Sciatic nerve (tissue), 2 donors: ENCODE measurements at places on chromosomes 12 and 14.
A peak's percentile ranks its signal among the peaks of the same experiment; 100 is the strongest.

DNA sequence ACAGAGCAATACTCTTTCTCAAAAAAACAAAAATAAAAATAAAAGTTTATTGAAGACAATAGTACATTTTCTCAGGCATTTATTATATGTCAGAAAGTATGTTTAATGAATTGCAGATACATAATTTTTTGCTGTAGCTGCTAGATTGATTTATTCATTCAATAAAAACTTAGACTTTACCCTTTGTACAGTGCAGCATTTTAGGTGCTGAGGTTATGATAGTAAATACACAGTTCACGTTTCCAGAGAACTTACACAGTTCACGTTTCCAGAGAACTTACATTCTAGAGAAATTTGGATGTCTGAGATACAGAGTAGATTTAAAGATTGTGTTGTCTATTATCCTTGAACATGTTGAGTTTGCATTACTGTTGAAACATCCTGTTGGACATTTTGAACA lies 25.3 kb downstream of the TMTC3 start:
- DNase-seq, result no peak

DNA sequence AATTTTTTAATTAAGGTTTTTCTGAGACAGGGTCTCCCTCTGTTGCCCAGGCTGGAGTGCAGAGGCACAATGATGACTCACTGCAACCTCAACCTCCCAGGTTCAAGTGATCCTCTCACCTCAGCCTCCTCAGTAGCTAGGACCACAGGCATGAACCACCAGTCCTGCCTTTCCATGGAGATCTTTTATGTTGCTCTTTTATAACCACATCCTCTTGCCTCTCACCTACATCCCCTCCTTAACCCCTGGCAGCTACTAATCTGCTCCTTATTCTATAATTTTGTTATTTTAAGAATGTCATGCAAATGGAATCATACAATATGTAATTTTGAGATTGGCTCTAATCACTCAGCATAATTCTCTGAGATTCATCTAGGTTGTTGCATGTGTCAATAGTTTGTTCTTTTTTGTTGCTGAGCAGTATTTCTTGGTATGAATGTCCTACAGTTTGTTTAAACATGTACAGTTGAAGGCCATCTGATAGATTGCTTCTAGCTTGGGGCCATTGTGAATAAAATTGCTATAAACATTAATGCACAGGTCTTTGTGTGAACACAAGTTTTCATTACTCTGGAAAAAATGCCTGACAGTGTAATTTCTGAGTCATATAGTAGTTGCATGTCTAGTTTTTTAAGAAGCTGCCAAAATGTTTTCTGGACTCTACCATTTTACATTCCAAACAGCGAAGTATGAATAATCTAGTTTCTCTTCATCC lies 249.2 kb upstream of the AMIGO2 start:
- DNase-seq, result no peak

GRCh38 chr12:89194683-89195082 lies 157.6 kb downstream of the DUSP6 start:
- no peak for DNase-seq

GRCh38 chr12:51122844-51123243 lies 39.4 kb upstream of the CSRNP2 start:
- DNase-seq, result no peak

GRCh38 chr14:35915775-35916174 lies 89.6 kb downstream of the BRMS1L start:
- DNase-seq, result no peak

DNA sequence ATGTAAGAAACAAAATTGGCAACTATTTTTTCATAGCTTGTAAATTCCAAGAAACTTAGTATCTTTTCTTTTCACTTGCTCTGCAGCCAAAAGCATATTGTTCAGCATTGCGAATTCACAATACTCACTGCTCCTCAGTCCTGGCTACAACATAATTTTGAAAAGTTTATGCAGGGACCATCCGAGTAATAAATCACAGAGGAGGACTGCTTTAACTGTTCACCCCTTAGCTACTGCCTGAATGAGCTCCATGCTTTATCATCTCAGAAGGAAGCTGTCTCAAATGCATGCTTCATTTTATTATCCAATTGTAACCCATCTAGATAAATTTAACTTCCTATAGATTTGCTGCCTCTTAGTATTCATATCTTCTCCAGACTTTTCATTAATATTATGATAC lies 827.8 kb downstream of the DIO2 start:
- DNase-seq, result no peak

GRCh38 chr12:103637429-103637828 lies 50.4 kb downstream of the STAB2 start:
- no peak for DNase-seq

- no peak for DNase-seq
Measured at GRCh38 chr12:113858841-113859386, 107.2 kb downstream of the RBM19 start.

DNA sequence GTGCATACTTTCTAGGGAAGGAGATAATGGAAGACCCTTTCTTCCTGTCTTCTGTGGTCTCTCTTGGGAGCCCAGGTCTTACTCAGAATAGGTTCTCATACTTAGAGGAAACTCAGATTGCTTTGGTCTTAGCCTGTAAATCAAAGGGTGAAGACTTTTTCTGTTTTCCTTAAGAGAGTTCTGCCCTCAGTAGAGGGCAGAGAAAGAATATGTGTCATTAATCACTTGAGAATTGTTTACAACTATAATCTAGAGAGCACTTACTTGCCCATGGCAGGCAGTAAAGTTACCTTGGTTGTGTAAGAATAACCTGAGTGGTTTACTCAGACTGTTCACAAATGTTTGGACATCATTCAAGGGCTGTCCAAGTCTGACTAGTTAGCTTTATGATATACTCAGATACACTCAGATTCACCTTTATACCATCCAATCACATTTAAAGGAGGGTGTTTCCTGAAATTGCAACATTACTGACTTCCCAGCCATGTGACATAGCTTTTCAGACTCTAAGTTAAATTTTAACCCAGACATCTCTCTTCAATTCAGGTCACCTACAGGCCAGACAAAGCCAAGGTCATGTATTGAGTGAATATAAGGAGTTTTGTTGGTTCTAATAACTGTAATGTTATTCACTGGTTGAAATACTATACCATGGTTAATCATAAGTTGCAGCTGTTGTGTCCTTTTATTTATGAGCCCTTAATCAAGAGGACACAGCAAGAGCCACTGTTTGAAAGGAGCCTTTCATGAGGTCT lies 372.2 kb downstream of the RAD51B start:
- no peak for DNase-seq

GRCh38 chr14:105333020-105333490 lies 18.5 kb downstream of the PACS2 start:
- DNase-seq, result no peak

DNA sequence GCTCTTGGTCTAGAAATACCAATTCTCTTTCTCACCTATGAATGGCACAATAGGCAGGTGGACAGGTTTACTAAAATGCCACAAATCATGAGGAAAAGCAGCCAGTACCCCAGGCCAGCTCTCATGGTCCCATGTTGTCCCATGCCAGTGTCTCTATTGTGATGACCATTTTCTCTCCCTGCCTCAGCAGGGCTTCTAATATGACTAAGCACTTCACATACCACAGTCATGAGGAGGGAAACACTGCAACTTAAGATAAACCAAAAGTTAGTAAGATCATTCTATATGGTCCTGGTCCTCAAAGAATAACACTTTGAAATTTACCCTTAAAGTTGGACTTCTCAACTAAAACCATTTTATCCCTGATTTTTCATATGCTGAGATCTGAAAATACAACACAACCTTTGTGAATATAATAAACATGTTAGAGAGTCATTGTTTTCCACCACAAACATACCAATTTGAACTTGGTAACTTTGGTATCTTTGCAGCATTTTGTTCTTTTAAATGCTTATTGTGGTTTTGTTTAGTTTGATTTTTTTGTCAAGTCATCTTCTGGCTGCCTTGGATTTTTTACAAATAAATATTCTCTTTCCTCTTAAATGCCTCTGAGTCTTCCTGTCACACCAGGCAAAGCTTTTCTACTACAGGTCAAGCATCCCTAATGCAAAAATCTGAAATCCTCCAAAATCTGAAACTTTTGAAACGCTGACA lies 3.6 kb downstream of the TTC5 start:
- DNase-seq, result no peak

DNA sequence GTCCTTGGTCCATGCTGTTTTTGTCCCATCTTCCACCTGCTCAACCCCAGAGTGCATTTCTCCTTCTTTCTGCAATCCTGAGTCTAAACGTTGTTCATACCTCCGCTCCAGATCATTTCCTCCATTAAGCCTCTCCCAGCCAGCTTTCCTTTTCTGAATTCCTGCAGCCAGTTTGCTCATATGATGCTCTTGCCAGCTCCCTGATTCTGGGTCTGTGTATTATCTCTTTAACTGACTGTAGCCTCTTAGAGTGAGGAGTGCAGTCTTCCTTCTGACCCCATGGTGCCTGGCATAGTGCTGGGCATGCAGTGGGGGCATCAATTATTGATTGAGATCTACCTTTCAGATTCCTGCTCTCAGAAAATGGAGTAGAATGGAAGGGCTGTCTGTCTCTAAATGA lies 11.5 kb upstream of the TBPL2 start:
- no peak for DNase-seq

DNA sequence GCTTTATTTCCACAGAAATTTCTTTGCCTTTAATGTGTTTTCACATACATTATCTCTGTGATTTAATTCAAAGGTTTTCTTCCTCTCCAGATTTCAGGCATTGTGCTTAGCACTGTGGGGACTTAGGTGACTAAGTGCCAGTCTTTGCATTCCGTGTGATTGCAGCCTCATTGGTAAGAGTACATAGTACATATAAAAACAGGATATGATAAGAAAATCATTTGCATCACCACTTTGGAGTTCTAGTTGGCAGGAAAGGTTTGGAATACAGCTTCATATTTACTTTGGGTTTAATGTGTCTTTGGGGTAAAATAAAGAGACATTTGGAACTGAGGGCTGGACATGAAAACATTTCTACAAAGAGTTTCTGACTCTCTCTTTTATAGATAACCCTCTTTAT lies 37.8 kb upstream of the C12orf75 start:
- DNase-seq, result no peak

GRCh38 chr12:80847575-80847974 lies 90.2 kb downstream of the LIN7A start:
- DNase-seq, result no peak

DNA sequence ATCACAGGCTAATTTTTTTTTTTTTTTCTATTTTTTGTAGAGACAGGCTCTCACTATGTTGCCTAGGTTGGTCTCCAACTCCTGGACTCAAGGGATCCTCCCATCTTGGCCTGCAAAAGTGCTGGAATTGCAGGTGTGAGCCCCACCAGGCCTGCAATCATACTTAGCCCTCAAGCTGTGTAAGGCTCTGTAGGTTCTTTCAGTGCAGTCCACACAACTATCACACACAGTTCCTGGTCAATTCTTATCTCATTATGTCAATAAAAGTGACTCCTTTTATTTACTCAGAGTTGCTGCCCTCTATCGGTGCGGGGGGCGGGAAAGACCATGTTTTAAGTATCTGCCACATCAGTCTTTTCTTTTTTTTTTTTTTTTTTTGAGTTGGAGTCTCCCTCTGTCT lies 29.0 kb downstream of the SLC2A3 start:
- no peak for DNase-seq

- peak; percentile 71 for DNase-seq
Measured at GRCh38 chr12:27861428-27862167, 81.6 kb upstream of the MANSC4 start.

GRCh38 chr12:96980991-96981414 lies 73.9 kb downstream of the NEDD1 start:
- no peak for DNase-seq

DNA sequence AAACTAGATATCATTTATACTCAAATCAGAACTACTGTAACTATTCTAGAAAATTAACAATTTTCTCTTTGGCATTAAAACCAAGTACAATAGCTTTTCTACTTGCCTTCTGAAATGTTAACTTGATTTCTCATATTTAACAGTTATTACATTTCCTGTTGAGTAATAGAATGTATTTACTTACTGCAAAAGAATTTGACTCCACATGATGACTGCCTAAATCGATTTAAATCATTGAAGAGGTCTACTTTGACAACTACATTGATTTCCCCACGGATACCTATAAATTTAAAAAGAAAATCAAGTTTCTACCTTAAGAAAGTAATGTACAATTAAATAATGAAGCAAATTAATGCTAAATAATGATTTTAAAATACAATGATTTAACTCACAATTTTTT lies 18.9 kb downstream of the C2CD5 start:
- no peak for DNase-seq

- DNase-seq, result no peak
Measured at GRCh38 chr14:22866874-22867273, 4.7 kb upstream of the LRP10 start.

- no peak for DNase-seq
Measured at GRCh38 chr12:96350982-96351381, 49.3 kb downstream of the CDK17 start.

DNA sequence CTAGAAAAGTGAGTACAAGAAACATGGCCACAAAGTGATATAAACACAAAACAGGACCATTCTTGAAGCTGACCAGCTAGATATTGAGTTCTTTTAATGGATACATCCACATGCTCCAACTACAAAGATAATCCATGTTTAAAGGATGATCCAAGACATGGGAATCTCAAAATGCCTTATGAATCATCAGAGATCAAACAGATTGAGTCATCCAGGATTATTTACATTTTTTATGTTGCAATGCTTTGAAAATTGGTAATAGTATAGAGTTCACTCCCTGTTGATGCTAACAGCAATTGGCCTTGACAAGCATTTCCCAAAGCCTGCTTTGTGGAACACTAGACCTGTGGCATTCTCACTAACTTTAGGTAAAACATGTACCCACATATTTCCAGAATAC lies 293.0 kb upstream of the TBX3 start:
- DNase-seq, result no peak

- no peak for DNase-seq
Measured at GRCh38 chr14:97246648-97247047, 449.5 kb downstream of the VRK1 start.

DNA sequence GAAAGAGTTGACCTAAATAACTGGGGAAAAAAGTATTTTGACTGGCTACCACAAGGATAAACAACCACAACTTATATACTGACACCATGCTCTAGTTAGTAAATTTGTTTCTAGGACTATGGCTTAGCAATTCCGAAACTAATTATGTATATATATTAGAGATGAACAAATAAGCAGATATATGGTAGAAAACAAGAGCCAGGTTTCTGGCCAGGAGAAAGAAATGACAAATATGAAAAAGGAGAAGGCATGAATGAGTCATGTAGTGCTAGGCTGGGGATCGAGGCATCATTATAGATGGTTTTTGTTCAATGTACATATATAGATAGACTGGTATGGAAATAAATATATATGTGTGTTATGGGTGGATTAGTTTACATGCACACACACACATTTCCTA lies 5.5 kb upstream of the LRRC74A start:
- no peak for DNase-seq

GRCh38 chr12:42893803-42894202 lies 304.3 kb upstream of the PRICKLE1 start:
- DNase-seq, result no peak

- no peak for DNase-seq
Measured at GRCh38 chr12:71752891-71753290, 1.8 kb upstream of the RAB21 start.

- DNase-seq, result no peak
Measured at GRCh38 chr12:66279123-66279712, 23.1 kb upstream of the HELB start.
